ENCODE measurements at places on chromosomes 16 and 17. TPM values are rescaled to one million over a fixed set of nuclear protein-coding genes. Genes with fewer than 3 reads are reported as not detected.

The CLEC10A gene
- total RNA-seq, result not detected

The TMEM88 gene
- total RNA-seq, result 7.4 TPM

The CARD14 gene
- not detected for total RNA-seq

The CALB2 gene
- total RNA-seq, result not detected

The SPG7 gene
- total RNA-seq, result 106 TPM

The RUNDC3A gene
- 0.13 TPM for total RNA-seq

GRCh38 chr17:74368341-74369081 lies 1.2 kb downstream of the GPR142 start:
- no peak overlapping the region for H3K4me3 ChIP-seq
- peak; percentile 51 for DNase-seq
- peaks cover 18% of the 10 kb centered on the region for H3K4me1 ChIP-seq
- no peaks in the 10 kb centered on the region for H3K36me3 ChIP-seq

GRCh38 chr17:2452216-2452750 lies 51.4 kb upstream of the MNT start:
- peaks cover 14% of the 10 kb centered on the region for H3K4me1 ChIP-seq
- no peaks in the 10 kb centered on the region for H3K27me3 ChIP-seq
- no peak for DNase-seq
- no peak overlapping the region for H3K4me3 ChIP-seq
- peaks cover 8% of the 10 kb centered on the region for H3K36me3 ChIP-seq
- no peak overlapping the region for H3K27ac ChIP-seq

DNA sequence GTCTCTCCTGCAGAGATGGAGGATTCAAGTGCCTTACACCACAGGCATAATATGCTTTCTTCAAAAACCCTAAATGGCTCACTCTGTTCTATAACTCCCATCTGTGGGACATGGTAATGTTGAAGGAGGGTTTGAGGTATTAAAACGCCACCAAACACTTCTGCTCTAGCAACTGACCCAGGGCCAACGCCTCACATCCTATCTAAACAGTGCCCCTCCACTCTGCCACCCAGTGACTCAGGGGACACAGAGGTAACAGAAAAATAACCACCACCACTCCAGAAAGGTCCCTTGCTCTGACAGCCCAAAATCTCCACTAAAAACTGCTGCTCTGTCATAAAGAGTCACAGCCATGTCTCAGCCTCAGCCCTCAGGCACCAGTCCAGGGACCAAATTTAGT lies 17.7 kb downstream of the NPRL3 start:
- H3K36me3 ChIP-seq, result peaks cover 5% of the 10 kb centered on the region
- DNase-seq, result no peak
- H3K27ac ChIP-seq, result no peak overlapping the region
- no peak overlapping the region for H3K4me3 ChIP-seq
- H3K27me3 ChIP-seq, result no peaks in the 10 kb centered on the region
- no peaks in the 10 kb centered on the region for H3K4me1 ChIP-seq

GRCh38 chr17:49871211-49871610 lies 23.3 kb upstream of the TAC4 start:
- H3K4me1 ChIP-seq, result peaks cover 6% of the 10 kb centered on the region
- no peak for DNase-seq
- H3K36me3 ChIP-seq, result no peaks in the 10 kb centered on the region
- peaks cover 9% of the 10 kb centered on the region for H3K27me3 ChIP-seq
- no peak overlapping the region for H3K4me3 ChIP-seq

- peaks cover 75% of the 10 kb centered on the region for H3K36me3 ChIP-seq
- H3K27me3 ChIP-seq, result no peaks in the 10 kb centered on the region
- no peak for DNase-seq
- H3K4me1 ChIP-seq, result peaks cover 22% of the 10 kb centered on the region
These were observed 53.6 kb upstream of the ICAM2 start for GRCh38 chr17:64073771-64074703.

DNA sequence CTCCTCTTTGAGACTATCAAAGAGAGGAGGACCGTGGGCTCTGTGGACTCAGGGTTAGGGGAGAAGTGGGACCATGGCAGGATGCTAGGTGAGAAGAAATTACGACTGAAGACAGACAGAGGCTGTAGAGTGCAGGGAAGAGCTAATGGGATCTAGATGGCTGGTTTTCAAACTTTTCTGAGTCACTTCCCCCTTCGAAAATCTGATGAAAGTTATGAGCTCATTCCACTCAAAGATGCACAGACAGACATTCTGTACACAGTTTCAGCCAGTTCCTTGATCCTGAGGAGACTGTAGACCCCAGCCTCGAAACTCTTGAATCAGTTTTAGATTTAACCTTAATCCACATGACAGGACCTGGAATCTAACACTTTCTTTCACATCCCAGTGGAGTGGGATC lies 40.7 kb downstream of the RGS9 start:
- peaks cover 64% of the 10 kb centered on the region for H3K4me1 ChIP-seq
- no peak overlapping the region for H3K4me3 ChIP-seq
- peak overlapping the region; percentile 42 for H3K27ac ChIP-seq
- peaks cover 11% of the 10 kb centered on the region for H3K36me3 ChIP-seq
- DNase-seq, result no peak
- peaks cover 3% of the 10 kb centered on the region for H3K27me3 ChIP-seq

GRCh38 chr16:3171855-3172593 lies 16.0 kb upstream of the OR1F1 start:
- peaks cover 5% of the 10 kb centered on the region for H3K36me3 ChIP-seq
- H3K4me3 ChIP-seq, result peak overlapping the region; percentile 73
- peaks cover 29% of the 10 kb centered on the region for H3K4me1 ChIP-seq
- peak overlapping the region; percentile 82 for H3K27ac ChIP-seq

GRCh38 chr16:524274-525040 lies 3.1 kb upstream of the CAPN15 start:
- no peak for DNase-seq
- H3K27ac ChIP-seq, result peak overlapping the region; percentile 34
- peaks cover 8% of the 10 kb centered on the region for H3K36me3 ChIP-seq
- H3K4me3 ChIP-seq, result no peak overlapping the region

DNA sequence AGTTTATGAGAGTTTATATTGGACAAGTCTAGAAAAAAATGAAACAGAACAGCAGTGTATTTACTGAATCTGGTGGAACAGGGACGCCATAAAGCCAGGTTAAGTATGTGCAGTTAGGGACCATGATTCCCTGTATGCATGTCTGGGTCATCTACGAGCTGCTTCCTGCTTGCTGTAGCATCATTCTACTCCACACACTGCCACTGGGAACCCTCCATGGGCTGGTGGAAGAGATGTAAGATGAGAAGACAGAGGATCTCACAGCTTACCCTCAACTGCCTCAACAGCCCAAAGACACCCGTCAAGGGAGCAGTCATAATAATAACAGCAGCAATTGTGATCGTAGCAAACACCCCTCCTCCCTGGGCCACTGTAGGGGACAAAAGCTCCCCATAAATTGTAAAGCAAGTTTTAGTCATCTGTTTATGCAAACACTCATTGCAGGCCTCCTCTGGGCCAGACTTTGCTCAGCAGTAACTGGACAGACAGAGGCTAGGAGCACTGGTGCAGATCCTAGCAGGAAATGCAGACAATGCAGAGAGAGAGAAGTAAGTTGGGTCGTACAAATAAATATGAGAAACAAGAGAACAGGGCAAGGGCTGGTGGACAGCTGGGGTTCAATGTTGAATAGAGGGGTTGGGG lies 188.0 kb downstream of the SOX9 start:
- no peak overlapping the region for H3K4me3 ChIP-seq
- DNase-seq, result no peak
- no peak overlapping the region for H3K27ac ChIP-seq
- H3K36me3 ChIP-seq, result no peaks in the 10 kb centered on the region
- H3K27me3 ChIP-seq, result no peaks in the 10 kb centered on the region

- H3K36me3 ChIP-seq, result no peaks in the 10 kb centered on the region
- H3K4me3 ChIP-seq, result no peak overlapping the region
- no peaks in the 10 kb centered on the region for H3K27me3 ChIP-seq
- DNase-seq, result no peak
These were observed 179.8 kb downstream of the KATNIP start for GRCh38 chr16:27729516-27730304.

DNA sequence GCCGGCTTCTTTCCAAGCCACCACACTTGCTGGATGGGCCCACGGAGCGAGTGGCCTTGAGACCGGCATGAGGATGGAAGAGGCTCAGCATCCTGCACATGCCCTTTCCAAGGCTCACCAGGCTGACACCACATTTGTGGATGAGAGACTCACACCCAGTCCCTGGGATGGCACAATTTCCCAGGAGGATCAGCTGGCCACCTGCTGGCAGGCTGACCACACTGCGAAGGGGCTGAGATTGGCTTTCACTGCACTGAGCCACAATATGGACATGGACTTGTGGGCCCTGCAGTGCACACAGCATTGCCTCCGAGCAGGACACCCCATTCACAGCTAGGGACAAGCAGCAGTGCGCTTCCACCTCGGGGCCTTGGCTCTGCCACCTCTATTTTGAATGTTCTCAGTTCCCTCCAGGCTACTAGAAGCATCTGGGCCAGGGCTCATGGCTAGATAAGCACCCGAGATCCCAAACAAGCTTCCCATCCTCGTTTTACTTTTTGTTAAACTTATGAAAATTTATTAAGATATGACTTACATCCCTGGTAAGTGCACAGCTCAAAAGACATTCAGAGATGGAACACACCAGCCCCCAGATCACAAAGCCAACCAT lies 25.3 kb upstream of the KSR1 start:
- H3K27ac ChIP-seq, result no peak overlapping the region
- no peak overlapping the region for H3K4me3 ChIP-seq
- no peaks in the 10 kb centered on the region for H3K4me1 ChIP-seq
- peaks cover 18% of the 10 kb centered on the region for H3K27me3 ChIP-seq

DNA sequence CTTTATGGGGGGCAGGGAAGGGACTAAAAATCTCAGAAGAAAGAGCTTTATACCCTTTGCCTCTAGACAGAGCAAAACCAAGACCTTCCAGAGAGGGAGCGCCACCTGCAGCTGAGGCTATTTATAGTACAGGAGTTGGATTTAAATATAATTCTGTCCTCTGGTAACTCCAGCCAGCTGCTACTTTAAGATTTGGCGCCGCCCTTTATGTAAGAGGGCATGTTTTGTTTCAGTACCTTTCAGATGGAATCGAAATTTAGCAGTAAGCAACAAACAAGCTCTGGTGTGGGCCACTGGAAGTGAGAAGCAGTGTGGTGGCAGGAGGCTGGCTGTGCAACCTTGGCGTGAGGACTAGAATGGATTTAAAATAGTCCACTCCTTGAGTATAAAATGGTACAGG lies 5.2 kb upstream of the GUCY2D start:
- no peaks in the 10 kb centered on the region for H3K36me3 ChIP-seq
- H3K27me3 ChIP-seq, result peaks cover 41% of the 10 kb centered on the region
- H3K27ac ChIP-seq, result no peak overlapping the region
- H3K4me1 ChIP-seq, result peaks cover 5% of the 10 kb centered on the region

GRCh38 chr17:48835971-48836370 lies 5.1 kb downstream of the CALCOCO2 start:
- H3K4me1 ChIP-seq, result peaks cover 84% of the 10 kb centered on the region
- no peak overlapping the region for H3K27ac ChIP-seq
- peaks cover 2% of the 10 kb centered on the region for H3K27me3 ChIP-seq
- H3K36me3 ChIP-seq, result peaks cover 25% of the 10 kb centered on the region
- H3K4me3 ChIP-seq, result peak overlapping the region; percentile 22

Data from activated T-helper 1 cell treated with anti-CD3 and anti-CD28 coated beads, Interleukin-12 subunit alpha, Interleukin-12 subunit beta, Interleukin-2, Interleukin-4 antibody, amounts not matched to agents 30 ng/mL and 10 ng/mL and 1 ng/mL, durations not matched to agents 14 hours and 24 hours and 36 hours (primary cell).